OCI-LY7 (cell line): ENCODE measurements at places on chromosomes 6 and 20.

DNA sequence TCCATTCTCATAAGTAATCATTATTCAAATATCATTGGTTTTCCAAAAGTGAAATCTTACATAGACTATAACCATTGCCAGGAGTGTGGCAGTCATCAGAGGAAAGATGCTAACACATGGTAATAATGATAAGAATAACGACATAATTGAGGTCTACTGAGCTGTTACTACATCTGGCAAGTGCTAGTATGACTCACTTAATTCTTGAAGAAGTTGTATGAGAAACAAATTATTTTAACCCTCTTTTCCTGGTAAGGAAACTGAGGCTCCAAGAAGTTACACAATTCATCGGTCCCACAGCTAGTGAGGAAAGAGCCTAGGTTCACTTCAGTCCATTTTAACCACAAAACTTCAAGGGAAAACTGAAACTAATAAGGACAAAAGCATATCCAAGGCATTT, 335.6 kb upstream of the BTBD3 start:
- DNase-seq, result no peak

GRCh38 chr20:25470045-25470444, 62.6 kb downstream of the GINS1 start:
- peak; percentile 42 for DNase-seq

DNA sequence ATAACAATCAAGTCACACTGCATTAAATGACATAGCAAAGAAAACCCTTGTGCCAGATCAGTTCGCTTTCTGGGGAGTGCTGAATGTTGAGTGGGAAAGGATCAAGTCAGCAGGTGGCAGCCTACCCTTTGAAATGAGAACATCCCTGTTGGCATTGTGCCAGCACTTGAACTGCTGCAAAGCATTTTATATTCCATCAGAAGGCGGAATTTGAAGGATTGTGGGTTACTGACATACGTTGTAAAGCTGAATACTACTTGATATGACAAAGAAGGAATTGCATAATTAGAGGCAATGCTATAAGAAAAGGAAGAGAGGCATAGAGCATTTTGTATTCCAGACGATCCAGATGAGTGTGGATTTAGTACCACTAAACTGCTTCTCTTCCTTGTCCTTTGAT, 26.5 kb downstream of the BCKDHB start:
- peak; percentile 8 for DNase-seq

DNA sequence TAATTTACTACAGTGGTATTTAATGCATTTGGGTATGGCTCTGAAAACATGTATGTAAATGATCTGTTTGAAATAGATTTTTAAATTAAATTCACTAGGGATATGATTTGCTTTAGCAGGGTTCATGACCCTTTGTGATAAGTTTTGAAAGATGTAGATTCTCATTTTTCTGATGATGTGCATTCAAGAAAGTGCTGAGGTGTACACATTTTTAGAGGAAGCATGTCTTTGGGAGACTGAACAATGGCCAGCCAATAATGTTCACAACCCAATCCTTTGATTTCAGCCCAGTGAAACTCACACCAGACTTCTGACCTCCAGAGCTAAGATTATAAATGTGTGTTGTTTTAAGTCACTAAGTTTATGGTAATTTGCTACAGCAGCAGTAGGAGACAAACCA, 71.1 kb downstream of the TMEM244 start:
- DNase-seq, result no peak

GRCh38 chr6:2378891-2379652, 133.7 kb upstream of the GMDS start:
- DNase-seq, result peak; percentile 4

DNA sequence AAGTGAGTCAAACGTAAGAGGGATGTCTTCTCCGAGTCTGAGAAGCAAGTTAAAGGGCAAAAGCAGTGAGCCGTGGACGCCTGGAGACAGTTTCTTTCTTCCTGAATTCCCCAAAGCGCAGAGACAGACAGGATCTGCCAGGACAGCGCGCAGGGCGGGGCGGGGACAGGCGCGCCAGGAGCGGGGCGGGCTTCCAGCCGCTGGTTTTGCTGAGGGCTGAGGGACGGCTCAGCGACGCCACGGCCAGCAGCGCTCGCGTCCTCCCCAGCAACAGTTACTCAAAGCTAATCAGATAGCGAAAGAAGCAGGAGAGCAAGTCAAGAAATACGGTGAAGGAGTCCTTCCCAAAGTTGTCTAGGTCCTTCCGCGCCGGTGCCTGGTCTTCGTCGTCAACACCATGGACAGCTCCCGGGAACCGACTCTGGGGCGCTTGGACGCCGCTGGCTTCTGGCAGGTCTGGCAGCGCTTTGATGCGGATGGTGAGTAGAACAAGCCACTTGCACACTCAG, at the start of gene SCGN:
TSS of gene SCGN (plus strand) at position 209 of the 509 bp plus-strand sequence. CDS start at position 398, 189 bp downstream.
- no peak for DNase-seq

- no peak for DNase-seq
These were observed 52.5 kb upstream of the SLC22A23 start for GRCh38 chr6:3509336-3509735.
